ENCODE measurements at places on chromosomes 2 and 18.

DNA sequence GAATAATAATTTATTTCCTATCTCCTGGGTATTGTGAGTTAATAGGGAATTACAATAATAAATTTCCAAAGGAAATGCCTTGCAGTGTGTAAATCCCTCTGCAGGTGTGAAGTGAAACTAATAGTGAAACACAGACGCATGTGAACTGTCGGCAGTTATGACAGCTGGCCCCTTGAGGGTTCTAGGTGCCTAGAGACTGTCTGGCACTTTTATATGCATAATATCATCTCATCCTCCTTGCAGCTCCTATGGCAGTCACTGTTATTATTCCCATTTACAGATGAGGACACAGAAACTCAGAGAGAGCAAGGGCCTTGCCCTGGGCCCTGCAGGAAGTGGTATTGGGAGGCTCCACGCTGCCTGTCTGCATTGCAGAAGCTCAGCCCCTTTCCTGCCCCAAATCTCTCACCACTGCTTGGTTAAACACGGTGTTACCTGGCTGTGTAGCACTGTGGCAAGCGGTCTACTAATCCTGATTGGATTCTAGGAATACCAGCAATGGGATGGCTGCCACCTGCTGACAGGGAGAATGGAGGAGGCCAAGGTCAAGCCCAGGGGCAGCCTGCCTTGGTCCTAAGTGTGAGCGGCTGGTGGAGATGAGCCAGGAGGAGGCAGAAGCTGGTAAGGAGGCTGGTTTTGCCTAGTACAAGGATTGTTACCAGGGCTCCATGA is 32.8 kb upstream of the ACKR3 start:
- peak; percentile 61 for DNase-seq

- DNase-seq, result no peak
These were observed 49.7 kb upstream of the ABCA12 start for GRCh38 chr2:215188078-215188477.

- no peak for DNase-seq
These were observed 20.1 kb upstream of the PPP3R1 start for GRCh38 chr2:68272246-68272994.

GRCh38 chr18:12093520-12094257 is at the start of gene ANKRD62:
Gene ANKRD62, plus strand, starts transcription at chr18:12093843. Its CDS starts 175 bp downstream, at chr18:12094018.
- no peak for DNase-seq

GRCh38 chr18:35782926-35783325 is 189.6 kb upstream of the RMP24 start:
- DNase-seq, result no peak
